ENCODE measurements at places on chromosomes 1 and 21.
A peak's percentile ranks its signal among the peaks of the same experiment; 100 is the strongest.

GRCh38 chr1:97378596-97378995, 542.2 kb downstream of the DPYD start:
- no peak for DNase-seq

DNA sequence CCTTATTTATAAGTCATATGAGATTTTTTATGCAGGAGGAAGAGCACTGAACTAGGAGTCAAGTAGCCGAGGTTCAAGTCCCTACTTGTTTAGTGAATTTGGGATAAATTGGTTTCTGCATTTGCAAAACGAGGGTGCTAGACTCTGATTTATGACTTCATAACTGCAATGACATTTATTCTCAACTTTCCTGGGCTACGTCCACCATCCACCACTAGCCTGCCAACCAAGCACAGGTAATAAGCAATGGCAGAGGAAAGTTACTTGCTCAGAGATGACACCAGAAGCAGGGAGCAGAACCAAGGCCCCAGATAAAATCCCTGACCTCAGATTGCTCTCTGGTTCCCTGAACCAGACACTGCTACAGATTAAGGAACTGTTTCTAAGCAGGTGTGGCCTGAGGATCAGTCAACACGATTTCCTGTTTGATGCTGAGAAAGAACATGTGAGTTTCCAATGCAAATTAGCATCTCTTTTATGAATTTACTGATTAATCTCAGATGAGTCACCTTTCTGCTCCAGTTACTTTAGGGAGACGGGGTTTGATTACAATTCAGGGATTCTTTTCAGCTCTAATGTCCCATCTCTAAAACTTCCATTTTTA, 52.7 kb downstream of the PLPP3 start:
- DNase-seq, result no peak

GRCh38 chr1:208101661-208102431, 142.3 kb downstream of the PLXNA2 start:
- DNase-seq, result peak; percentile 88

GRCh38 chr1:22831729-22832413, 121.2 kb downstream of the EPHB2 start:
- DNase-seq, result no peak

- DNase-seq, result no peak
These were observed 2.5 kb downstream of the NBL1 start for GRCh38 chr1:19646377-19647319.

GRCh38 chr1:39047374-39048229, 21.5 kb downstream of the NDUFS5 start:
- DNase-seq, result no peak

- peak; percentile 73 for DNase-seq
These were observed 26.8 kb downstream of the LRRC53 start for GRCh38 chr1:74485622-74486021.

DNA sequence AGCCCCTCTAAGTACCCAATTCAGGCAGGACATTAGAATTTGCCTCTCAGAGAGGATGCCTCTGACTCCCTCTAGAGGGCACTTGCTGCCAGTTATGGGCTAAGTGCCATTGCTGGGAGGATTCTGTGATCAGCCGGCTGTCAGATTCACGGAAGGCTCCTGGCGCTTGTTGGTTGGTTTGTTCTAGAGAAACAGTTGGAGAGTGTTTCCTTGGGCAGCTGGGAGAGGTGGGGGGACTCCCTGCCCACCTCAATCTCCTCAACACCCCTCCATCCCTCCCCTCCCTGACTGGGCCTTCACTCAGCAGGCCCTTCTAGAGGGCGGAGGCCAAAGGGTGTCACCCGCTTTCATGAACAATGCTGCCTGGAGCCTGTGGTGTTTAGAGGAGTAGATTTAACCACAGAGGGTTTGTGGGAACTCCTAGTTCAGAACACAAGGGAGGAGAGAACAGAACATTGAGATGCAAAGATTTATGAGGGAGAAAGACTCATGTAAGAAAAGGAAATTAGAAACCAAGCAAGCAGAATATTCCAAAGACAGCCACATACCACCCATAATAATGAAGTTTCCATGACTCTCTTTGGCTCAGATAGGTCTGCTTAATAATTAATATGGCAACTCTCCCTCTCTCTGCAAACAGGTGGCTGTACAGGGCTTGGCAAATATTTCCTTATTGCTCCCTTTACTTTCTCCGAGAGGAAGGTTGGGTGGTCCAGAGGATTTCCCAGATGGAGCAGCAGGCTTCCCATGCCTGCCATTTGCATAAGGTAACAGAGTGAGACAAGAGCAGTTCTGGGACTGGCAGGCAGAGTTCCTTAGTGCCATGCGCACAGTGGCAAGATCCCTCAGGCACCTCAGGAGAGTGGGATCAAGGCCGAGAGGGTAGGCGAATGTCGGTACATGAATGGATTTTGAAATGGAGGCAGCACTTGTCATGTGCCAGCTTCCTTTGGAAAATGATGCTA, 30.0 kb upstream of the ACP6 start:
- peak; percentile 19 for DNase-seq

- DNase-seq, result no peak
These were observed 124.0 kb downstream of the CRYAA start for GRCh38 chr21:43292866-43293142.

DNA sequence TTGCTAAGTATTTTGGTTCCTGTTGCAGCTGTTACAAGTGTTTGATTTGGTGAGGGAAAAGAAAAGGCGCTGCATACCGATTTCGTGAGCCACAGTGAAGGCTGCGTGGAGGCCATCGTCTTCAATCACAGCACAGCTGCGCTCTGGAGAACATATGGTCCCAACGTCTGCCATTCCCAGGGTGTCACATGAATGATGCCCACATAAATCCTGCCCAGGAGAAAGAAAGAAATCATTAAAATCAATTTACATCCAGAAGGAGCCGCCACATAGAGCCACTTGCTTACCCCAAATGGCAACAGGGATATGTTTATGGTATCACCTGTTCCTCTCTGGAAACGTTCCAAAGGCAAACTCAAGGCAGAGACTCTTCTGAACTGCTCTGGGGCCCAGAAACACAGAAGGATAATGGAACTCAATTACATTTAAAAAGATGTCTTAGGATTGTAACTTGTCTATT, 12.2 kb downstream of the ADAMTS5 start:
- DNase-seq, result no peak

DNA sequence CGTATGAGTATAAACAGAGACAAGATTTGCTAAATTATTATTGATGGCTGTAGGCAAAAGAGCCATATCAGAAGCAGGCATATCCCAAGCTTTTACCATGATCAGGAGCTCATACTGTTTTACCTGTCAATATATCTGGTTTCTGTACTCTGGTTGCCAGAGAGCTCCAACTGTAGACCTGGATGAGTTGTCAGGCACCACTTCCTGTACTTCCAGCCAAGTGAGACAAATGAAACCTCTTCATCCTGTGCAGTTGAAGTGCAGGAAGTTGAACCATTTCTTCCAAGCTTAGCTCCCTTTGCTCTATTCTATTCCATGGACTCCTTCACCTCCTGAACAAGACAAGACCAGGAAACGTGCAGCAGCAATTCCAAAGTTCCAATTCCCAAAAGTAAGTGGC, 115.6 kb downstream of the ZNF281 start:
- DNase-seq, result no peak

DNA sequence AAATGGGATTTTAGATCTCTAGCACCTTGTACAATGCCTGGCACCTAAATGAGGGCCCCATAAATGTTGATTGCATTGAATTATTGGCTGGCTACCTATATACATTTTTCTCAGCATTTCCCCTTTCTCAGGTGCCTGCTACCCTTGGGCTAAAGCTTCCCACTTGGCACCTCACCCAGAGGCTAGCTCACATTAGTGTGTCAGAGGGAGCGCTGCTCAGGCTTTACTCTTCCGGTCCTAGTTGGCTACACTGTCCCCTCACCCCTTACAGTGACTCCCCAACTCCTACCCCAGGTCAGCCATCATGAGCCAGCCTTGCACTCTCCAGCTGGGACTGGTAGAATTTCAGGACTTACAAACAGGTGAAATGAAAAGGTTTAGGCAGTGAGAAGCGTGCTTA, 9.5 kb downstream of the TRAF5 start:
- no peak for DNase-seq

- DNase-seq, result no peak
These were observed 4.5 kb upstream of the SDC3 start for GRCh38 chr1:30912913-30913652.

DNA sequence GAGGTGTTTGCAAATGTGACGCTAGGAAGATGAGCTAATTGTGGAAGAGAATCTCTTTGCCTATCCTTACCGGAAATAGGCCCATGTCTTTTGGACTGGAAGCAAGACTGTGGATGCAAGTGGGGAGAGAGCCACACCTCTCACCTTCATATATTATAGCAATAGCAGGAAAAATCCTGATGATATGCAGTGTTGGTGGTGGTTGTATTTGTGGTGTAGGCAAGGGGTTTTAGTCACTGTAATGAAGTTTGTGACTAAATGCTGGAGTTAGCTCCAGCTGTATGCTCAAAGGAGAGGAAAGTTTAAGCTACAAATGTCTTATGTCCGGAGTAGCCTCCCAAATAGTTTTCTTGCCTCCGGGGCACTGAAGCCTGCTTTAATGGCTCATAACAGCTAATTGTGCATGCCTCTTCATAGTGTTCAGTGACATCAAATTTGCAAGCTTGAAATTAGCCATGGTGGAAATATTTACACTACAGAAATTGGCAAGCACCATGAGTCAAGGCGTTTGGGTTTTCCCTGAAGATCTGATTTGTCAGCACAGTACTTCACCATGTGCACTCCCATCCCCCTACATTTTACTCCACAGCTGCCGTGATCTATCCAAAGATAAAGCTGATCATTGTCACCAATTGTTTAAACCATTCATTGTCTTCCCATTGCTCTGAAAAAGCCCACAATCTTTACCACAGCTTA, 102.6 kb upstream of the ZNF644 start:
- no peak for DNase-seq

- DNase-seq, result no peak
These were observed 10.3 kb upstream of the VWA5B1 start for GRCh38 chr1:20280341-20280740.

GRCh38 chr1:96840396-96840795, 118.8 kb downstream of the PTBP2 start:
- no peak for DNase-seq

- peak; percentile 29 for DNase-seq
These were observed 746 bp upstream of the LAMC1 start for GRCh38 chr1:183022202-183023145.

- DNase-seq, result no peak
These were observed 112.5 kb downstream of the MRPL39 start for GRCh38 chr21:25494804-25495203.

GRCh38 chr1:218646288-218646687, 301.2 kb downstream of the TGFB2 start:
- no peak for DNase-seq

DNA sequence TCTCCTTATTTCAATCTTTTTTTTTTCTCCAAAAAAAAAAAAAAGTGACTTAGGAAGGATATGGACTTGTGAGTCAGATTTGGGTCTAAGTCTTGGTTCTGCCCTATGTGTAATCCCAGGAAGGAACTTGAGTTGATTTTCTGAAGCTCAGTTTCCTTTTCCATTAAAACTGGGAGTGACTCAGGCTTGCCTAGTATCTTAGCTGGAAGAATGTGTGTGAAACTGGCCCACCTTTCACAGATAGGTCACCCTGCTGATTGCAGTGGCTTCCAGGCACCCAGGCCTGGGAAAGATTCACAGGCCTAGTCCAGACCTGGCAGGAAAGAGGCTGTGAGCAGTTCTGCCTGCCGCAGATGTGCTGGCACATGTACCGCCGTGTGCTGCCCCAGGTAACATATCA, 218.3 kb upstream of the HOOK1 start:
- DNase-seq, result no peak

- no peak for DNase-seq
These were observed 26.7 kb upstream of the NBL1 start for GRCh38 chr1:19617376-19617775.

- no peak for DNase-seq
These were observed 33.6 kb upstream of the GNPAT start for GRCh38 chr1:231207437-231207836.

DNA sequence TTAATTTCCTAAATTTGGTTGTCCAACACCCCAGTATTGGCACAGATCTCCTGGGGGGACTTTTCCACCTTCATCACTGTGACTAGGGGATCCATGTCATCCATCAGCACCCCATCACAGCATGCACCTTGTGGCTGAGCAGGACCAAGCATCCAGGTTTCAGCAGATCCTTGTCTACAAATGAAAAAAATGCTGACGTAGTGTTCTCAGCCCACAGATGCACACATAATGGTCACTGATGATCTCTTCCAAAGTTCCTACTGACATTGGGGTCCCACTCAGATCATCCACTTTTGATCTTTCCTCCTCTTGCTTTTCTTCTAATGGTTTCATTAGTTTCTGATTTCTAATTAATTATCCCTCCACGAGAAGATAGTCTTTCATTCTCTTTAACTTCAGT, 373.1 kb downstream of the TBX15 start:
- DNase-seq, result no peak

GRCh38 chr1:100927276-100927675, 31.4 kb downstream of the SLC30A7 start:
- DNase-seq, result no peak

DNA sequence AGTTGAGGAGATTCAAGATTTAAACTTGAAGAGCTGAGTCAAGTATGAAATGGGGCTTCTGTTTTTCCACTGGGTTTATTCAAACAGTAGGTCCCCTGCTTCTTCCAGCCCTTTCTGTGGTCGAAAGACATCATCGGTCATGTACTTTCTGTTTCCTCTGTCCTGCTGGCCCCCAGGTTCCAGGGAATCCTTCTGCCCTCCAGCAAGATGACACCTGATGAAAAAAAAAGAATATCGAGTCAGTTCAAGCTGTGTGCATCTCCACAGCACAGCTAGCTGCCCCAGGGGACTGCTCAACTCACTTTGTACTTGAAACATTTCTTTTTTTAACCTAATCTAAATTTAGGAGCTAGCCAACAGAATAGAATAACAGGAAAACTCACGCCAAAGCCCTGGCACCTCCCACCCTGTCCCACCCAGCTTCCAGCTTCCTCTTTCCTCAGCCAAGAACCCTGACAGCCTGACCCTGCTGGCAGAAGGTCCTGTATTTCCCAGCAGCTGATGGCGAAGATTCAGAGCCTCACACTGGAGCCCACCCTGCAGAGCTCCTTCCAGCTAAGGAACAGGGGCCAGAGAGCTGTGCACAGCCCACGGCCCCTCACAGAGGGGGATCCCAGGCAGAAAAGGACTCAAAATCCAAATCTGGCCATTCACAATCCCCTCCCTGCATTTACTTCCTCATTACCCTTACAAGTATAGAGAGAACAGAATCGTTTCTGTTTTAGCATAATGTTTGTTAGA, 176.5 kb downstream of the PSMG1 start:
- DNase-seq, result no peak

DNA sequence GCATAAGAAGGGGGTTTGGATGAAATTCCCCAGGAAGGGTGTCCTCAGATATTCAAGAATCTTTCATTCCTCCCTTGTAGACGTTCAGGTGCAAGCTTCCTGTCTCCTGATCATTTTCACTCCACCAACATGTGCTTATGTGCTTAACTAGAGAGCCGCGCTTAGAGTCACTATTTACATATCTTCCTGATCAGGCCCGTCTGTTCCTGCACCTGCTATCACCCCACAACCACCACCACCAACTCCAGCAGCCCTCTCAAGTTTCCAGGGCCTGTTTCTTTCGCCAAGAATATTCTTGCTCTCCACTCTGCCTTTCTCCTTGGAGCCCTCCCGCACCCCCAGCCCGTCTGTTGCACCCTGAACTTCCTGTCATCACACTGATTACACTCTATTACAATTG, 113.4 kb downstream of the SPSB1 start:
- peak; percentile 98 for DNase-seq

GRCh38 chr1:61273167-61273705, 190.9 kb downstream of the NFIA start:
- DNase-seq, result no peak

- DNase-seq, result no peak
These were observed 170.5 kb downstream of the HFM1 start for GRCh38 chr1:91234181-91234580.
